Stimulated activated CD4-positive, alpha-beta T cell treated with anti-CD3 and anti-CD28 coated beads, Interleukin-12 subunit alpha, Interleukin-12 subunit beta, amount 100 ng/mL, for 24 hours (primary cell): ENCODE measurements at places on chromosomes 7 and 10.

GRCh38 chr7:151091431-151091830 is 5.2 kb downstream of the AGAP3 start:
- DNase-seq = no peak

- DNase-seq = no peak
Measured at GRCh38 chr10:30051220-30051619, 8.2 kb downstream of the JCAD start.

- DNase-seq = no peak
Measured at GRCh38 chr7:88344271-88344670, 37.6 kb upstream of the STEAP4 start.

GRCh38 chr10:91603931-91604331 is 28.9 kb downstream of the PPP1R3C start:
- no peak for DNase-seq

GRCh38 chr10:95125582-95125981 is 56.3 kb upstream of the CYP2C8 start:
- no peak for DNase-seq

DNA sequence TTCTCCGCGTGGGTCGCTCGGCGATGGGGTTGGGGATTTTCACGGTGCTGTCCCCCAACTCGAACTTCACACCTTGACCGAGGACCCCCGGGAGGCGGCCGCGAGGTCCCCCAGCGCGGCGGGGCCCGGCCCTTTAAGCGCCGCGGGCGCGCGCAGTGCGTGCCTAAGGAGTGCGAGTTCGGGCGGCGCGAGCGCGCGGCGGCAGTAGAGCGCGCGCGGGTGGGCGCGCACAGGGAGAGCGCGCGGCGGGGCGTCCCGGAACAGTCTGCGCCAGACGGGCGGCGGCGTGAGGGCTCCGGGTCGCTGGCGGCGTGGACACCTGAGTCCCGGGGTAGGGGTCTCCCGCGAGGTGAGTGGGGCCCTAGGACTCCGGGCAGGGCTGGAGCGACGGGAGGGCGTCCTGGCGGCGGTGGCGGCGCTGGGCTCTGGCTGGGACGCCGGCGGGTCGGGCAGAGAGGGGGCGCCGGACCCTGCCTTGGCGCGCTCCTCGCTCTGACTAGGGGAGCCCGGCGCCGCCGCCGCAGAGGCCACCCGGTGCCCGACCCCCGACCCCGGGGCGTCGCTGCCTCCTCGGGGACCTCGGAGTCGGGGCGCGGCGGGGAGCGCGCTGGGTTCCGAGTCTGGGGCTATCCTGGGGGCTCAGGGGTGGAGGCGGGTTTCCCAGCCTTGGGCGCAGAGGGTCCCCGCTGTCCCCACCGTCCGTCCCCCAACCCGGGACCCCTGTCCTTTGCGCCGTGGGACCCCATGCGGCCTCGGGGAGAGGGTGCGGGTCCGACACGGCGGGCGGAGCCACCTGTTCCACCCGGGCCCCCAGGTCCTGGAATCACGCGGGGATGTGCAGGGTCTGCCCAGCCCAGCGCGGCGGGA is at the start of gene PROSER2:
PROSER2 (plus strand) TSS at position 235 of the 867 bp plus-strand sequence. CDS start 28,722 bp downstream, outside the sequence.
- DNase-seq = peak; percentile 24
